GM23248 (cell line): ENCODE measurements at places on chromosomes 5 and 9.
A peak's percentile ranks its signal among the peaks of the same experiment; 100 is the strongest.

- DNase-seq = no peak
Observed at GRCh38 chr9:37243588-37244345, 123.4 kb downstream of the ZCCHC7 start.

- no peak for DNase-seq
Observed at GRCh38 chr9:128747241-128747640, 23.3 kb upstream of the ZDHHC12 start.

DNA sequence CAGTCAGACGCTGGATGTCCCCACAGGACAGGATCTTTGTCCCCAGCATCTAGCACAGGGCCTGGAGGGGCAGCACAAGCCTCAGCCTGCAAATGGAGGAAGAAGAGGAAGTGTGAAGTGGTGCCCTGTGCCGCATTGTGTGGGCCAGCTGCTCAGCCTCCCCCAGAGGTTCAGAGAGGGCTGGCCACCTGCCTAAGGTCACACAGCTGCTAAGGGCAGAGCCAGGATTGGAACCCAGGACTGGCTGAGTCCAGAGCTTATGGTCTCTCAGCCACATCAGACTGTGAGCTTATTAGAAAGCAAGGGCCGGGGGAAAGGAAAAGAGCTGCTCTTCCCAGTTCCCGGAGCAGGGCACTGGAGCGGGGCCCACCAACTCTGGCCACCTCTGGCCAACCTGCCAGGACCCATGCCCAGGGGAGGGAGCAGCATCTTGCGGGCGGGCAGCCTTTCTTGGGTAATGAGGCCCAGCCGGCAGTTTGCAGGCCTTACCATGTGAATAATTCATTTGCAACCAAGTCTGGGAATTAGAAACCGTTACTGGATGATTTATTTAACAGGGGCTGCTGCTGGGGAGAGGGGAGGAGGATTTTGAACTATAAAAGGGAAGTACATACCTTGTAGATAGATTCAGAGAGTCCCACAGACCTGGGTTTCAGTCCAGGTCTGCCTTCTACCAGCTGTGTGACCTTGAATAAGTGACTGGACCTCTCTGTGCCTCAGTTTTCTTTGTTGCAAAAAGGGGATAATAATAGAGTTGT, 11.6 kb upstream of the CRB2 start:
- DNase-seq = no peak

DNA sequence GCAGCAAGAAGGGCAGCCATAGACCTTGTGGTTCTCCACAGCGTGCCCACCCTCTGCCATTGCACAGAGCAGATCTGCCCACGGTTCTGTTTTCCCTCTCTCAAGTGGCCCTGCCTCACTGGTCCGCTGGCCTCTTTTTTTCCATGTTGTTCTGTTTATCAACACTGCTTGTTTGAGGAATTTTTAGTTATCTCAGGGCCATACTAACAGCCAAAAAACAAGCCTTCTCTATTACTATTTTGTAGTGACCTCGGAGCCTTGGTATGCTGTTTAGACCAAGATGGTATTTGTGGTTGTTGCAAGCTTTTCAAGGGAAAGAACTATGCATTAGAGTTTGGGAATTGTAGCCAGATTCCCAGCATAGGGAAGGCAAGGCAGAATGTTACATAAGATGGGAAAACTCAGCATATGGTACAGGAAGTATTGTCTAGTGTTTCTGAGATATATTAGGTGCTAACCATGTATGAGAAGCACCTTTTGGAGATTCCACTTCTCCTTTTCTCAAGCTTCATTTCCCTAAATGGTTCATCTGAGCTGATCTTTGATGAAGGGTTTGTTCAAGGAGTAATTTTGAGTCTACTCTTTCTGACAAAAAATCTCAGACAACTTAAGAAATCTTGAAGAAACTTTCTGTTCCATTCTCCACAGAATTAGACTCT, 54.3 kb downstream of the NUP214 start:
- peak; percentile 90 for DNase-seq

GRCh38 chr5:146048994-146049703, 56.2 kb downstream of the PLAC8L1 start:
- DNase-seq = peak; percentile 79

GRCh38 chr9:6218099-6218502, 2.5 kb downstream of the IL33 start:
- DNase-seq = peak; percentile 67

DNA sequence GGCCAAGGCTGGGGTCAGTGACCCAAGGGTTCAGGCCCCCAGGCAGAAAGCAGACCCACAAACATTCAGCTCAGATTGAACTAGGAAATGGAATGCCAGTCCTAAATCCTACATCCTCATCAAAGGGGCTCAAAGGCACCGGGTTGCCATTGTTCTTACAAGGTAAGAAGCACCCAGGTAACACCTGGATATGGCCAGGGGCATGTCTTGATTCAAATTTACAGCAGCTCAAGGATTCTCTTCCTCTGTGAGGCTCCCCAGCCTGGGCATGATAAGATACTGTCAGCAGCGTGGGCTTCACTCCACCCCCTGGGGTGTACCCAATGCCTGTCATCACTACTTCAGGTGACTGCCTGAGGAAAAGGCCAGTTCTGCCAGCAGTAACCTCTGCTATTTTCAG, 92.1 kb upstream of the FSTL4 start:
- DNase-seq = no peak
